ENCODE measurements at places on chromosomes 2 and 18. TPM values are rescaled to one million over a fixed set of nuclear protein-coding genes. Genes with fewer than 3 reads are reported as not detected.

The OSBPL6 gene
- 10.8 TPM for total RNA-seq

DNA sequence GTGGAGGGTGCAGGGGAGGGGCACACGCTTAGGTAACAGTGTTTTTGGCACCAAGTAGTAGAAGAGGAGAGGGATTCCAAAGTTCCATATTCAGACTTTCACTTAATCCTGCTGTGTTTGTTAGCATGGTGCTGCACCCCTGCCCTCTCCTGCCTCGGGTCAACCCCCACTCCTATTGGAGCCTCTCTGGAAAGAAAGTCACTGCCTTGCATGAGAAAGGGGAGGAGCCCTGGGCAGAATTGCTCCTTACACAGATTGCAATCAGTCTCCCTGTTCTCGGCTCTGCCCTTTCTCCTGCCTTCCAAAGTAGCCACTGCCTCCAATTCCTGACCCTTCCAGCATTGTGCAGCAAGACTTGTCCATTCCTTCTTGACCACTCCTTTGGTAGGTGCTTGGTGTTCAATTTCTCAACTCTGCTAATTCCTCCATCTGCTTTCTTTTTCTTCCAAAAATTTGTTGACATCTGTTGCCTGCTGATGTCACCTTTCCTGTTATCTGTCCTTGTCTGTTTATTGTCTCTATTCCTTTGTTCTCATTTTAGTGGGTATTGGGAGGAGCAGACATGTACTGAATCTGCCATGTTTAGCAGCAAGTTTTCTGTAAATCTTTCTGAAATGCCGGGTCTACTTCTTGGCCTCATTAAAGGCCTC is 225.4 kb downstream of the LOXHD1 start:
- no peak for DNase-seq

The LRRC30 gene
- not detected for total RNA-seq

GRCh38 chr2:54573537-54573919 is 117.4 kb downstream of the SPTBN1 start:
- DNase-seq = no peak

The SERPINB12 gene
- not detected for total RNA-seq

Measured in prostate gland (tissue), 2 donors.